ENCODE measurements at places on chromosomes 4 and X.

DNA sequence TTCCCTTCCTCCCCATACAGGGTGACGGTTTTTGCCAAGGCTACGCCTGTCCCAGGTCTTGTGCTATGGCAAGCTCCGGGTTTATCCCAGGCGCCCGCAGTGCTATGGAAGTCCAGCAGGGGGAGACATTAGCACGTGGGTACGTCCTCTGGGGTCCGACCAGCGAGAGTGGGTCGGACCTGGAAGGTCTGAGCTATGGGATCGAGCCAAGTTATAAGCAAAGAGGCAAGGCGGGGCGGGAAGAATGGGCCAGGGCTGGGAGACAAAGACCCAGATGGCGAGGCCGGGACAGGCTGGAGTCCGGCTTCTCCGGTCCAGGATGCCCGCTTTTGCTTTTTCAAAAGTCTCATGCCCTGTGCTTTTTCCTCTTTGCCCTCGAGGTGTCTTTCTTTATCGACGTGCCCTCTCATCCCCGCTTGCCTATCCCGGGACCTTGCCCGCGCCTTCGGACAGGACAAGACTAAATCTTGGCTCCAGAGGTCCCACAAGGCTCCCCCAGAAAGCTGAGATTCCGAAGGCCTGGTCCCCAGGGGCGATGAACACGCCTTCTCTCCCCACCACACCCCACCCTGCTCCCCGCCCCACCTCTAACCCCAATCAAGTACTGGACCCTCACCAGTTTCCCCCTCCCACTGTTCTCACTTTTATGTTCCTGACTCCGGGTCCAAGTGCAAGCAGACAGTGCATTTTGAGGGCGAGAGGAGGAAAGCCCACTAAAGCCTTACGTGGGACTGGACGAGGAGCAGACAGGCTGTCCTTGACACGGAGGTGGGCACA, 785 bp upstream of the EFNB1 start:
- peak; percentile 21 for DNase-seq

- DNase-seq, result no peak
Observed at GRCh38 chr4:62051332-62051731, 851.2 kb downstream of the ADGRL3 start.

DNA sequence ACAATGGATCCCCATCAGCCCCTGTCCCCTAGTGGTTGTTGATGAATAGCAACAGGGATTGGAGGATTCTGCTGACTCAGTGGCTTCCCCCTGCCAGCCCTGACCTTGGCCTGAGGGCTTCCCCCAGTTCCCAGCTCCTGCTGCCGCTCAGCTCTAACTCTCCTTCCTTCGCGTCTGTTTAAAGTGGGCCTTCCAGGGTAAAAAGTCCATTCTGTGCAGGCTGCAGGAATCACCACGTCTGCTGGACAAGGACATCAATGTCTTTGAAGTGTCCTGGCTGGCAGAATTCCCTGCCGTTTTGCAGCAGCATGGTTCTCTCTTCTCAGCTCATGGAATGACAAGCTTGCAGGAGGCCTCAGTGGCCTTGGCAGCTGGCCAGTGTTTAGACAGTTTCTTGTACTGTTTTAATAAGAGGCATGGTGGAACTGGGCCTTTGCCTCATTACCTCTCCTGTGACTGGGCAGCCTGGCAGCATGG, 152.5 kb upstream of the STX18 start:
- DNase-seq, result no peak

DNA sequence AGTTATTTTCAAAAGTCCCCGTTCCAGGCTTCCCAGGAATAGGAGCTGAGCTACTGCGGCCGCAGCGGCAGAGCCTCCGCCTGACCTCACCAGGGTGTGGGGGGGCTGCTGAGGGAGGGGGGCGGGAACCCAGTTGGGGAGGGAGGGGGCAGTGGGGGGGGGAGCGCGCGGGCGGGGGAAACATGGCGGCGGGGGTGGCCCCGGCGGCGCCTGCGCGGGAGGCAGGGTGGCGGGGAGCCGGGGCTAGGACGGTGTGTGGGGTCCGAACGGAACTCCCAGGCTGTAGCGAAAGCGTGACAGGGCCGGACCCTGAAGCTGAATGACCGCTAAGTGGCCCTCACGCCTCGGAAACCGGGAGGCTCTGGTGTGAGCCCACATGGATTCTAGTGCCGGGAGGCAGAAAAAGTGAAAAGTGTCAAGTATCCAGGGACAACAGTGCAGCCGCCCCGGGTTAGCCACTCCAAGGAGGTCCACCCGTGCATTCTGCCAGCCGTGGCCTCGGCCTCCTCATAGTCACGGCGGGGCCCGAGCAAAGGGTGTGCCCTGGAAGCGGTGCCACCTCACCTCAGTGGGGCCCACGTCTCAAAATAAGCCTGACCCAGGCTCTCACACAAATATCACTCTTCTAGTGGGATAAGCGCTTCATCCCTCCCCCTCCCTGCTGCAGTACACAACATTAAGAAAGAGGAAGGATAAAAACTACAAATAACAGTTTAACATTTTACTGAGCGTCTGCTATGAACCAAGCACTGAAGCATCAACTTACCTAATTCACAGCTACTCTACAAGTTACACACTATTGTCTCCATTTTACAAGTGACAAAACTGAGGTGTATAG, at the start of gene KLHL13:
KLHL13 (minus strand) TSS at position 98 of the 838 bp plus-strand sequence. CDS start 88,337 bp downstream, outside the sequence.
- DNase-seq, result no peak

- no peak for DNase-seq
Observed at GRCh38 chr4:140059159-140059558, 94.8 kb downstream of the MAML3 start.

Data from esophagus squamous epithelium (tissue), 5 donors.